ENCODE measurements at places on chromosomes 2 and 18.

- DNase-seq: no peak
Measured at GRCh38 chr18:21686282-21687105, 18.1 kb downstream of the ABHD3 start.

GRCh38 chr2:8515864-8516533 is 165.9 kb upstream of the ID2 start:
- no peak for DNase-seq

- peak; percentile 50 for DNase-seq
Measured at GRCh38 chr2:28663359-28663758, 88.3 kb upstream of the PPP1CB start.

- no peak for DNase-seq
Measured at GRCh38 chr18:45316127-45316526, 299.1 kb upstream of the SLC14A2 start.

- no peak for DNase-seq
Measured at GRCh38 chr2:217845301-217845700, 157.5 kb downstream of the TNS1 start.

GRCh38 chr18:55141318-55141717 is 182.1 kb upstream of the CCDC68 start:
- DNase-seq: no peak

DNA sequence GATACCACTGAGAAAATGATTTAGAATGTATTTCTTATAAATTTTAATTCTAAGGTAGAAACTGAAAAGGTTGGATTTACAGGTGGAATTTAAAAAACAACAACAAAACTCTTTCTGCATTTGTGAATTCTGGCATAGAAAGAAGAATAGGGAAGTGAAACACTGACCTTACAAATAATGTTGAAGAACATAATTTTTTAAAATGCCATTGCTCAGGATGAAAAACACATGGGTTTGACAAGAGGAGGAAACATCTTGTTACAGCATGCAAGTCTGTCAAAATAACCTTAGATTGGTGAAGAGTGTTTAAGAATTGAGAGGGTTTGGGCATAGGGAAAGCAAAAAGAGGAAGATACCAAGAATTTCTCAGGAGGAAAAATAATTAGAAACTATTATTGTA is 184.3 kb downstream of the UBE2E3 start:
- no peak for DNase-seq

- peak; percentile 4 for DNase-seq
Measured at GRCh38 chr2:235171550-235172031, 219.8 kb downstream of the SH3BP4 start.

DNA sequence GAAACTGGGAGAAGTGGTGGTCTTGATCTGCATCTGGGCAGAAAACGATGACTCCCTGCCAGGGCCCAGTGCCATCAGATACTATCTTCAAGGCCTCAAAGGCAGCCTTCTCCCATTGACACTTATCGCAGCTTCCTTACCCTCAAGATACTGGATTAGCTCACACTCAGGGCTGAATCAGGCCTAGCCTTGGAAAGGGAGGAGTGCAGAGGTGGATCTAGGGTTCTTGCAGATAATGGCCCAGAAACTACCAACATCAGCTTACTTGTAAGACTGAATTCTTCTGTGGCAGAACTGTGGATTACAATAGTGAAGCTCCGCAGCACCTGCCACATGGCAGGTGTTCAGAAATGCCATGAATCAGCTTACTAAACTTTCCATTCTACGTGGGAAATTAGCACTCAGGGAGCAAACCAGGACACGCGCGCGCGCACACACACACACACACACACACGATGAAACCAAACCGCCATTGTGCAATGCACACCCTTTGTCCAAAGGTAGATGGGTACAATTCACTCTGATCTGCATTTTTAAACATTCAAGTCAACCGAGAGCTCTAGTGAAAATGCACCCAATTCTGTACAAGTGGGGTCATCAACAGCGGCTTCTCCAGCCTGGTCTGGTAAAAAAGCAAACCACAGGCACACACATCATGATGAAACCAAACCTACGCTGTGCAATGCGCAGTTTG is 26.3 kb upstream of the TMEM182 start:
- DNase-seq: peak; percentile 22

GRCh38 chr2:227402959-227403358 is 15.2 kb upstream of the SCYGR1 start:
- no peak for DNase-seq

GRCh38 chr2:10172033-10172871 is 49.7 kb downstream of the RRM2 start:
- no peak for DNase-seq

DNA sequence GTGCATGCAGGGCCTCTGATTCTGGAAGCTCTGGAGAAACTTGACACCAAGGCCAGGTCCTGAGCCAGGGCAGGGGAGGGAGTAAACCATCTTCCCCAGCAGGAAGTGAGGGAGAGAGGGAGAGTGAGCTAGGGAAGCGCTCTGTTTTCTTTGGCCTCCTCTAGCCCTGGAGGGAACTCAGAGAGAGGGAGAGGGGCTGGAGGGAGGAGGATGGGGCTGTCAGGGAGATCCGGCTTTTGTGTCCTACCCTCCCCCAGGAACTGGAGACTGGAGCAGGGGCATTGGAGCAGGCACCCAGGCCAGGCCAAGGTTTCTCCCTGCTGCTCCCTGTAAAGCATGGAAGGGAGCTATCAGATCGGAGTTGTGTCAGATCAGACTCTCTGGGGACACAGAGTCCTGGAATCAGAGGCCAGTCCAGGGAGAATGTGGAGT is 22.7 kb upstream of the PKDCC start:
- peak; percentile 52 for DNase-seq

- no peak for DNase-seq
Measured at GRCh38 chr2:232890896-232891601, 21.0 kb downstream of the SNORC start.

- DNase-seq: no peak
Measured at GRCh38 chr2:136666-137065, 90.4 kb upstream of the FAM110C start.

GRCh38 chr18:37445836-37446235 is 119.8 kb downstream of the CELF4 start:
- no peak for DNase-seq

DNA sequence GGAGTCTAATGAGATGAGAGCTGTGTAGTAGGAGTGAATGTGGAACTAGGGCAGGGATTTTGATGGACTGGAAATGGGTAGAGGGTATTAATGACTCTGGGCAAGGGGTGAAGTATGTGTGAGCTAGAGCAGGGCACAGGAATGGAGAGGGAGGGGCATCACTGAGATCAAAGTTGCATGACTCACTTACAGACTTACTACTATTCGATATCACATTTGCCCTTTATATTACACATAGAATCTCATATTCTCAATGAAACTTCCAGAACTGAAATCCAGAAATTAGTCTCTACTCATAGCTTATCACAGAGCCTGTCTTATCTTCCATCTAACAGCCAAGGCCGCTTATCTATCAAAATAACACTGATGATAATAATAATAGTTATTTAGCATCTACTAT is 20.0 kb upstream of the ITGB6 start:
- DNase-seq: no peak

DNA sequence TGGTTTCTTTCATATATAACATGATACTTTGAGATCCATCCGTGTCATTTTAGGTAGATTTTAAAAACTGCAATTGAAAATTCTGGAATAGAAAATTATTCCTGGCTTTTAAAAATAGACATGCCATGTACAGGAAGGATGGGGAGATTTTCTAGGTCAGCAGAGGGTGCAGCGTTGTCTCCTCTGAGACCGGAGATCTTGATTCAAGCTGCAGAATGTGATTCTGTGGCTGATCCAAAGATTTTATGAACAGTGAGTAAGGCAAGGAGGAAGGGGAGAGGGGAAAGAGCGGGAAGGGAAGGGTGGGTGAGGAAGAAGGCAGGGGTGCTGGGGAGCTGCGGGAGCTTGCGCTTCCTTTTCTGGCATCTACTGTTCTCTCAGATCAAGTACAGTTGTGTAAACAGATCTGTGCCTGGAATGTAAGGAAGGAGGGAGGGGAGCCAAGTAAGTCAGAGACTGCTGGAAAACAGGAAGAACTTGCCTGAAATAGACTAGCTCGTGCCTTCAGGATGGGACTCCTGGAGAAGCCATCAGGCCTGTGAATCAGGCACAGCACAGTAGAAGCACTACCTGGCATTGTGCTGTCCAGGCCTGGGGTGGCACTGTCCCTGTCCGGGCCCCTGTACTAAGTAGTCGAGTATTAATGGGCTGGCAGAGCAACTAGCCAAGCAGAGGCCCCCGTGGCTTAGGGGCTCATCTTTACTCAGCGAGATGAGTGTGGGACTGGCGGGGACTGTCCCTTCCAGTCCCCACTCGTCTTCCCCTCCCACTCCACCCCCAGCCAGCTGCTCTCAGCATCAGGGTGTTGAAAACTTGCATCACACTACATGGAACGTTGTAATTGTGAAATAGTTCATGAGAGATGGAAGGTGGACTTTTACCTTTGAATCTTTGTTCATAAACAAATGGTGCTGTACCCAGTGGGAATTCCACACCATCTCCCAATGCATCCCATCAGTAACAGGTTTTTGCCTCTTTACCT is 163.5 kb downstream of the UXS1 start:
- peak; percentile 61 for DNase-seq

DNA sequence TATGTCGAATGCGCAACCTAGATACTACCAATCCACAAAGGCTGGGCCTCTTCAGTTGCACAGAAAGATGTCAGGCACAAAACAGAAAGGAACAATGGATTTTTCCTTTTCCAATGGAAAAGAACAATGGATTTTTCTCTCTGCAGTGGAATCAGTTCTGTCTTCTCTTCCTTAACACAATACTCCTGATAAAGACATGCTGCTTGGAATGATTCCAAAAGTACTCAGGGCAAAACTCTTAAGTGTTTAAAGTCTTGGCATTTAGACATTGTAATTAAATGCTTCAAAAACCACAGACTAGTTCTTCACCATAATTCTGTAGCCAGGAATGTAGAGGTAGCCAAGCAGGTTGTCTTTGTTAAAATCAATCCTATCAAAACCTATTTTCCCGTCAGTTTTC is 46.7 kb upstream of the FLACC1 start:
- DNase-seq: peak; percentile 63

GRCh38 chr2:207337234-207338219 is 171.8 kb upstream of the KLF7 start:
- DNase-seq: peak; percentile 57

GRCh38 chr2:221451862-221452788 is 120.0 kb downstream of the EPHA4 start:
- no peak for DNase-seq

- no peak for DNase-seq
Measured at GRCh38 chr2:221120643-221121042, 451.5 kb downstream of the EPHA4 start.

Data from lung microvascular endothelial cell (primary cell).